ENCODE measurements at places on chromosomes 6 and 20.
A peak's percentile ranks its signal among the peaks of the same experiment; 100 is the strongest.

DNA sequence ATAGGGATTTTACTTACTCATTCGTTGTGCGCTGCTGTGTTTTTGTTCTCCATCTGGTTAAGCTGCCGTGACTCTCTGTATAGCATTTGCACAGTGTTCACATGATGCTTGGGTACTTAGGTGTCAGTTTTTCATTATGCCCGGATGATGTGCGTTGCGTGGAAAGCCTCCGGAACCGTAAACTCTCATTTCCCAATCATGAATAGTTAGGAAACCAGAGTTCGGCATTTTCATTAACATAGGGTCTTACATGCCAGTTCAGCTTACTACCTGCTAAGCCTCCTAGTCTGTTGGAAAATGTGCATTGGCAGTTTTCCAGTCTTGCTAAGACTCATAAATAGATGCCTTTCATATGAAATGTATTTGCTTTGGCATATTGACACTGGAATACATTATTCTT lies 483.4 kb upstream of the FLRT3 start:
- DNase-seq = no peak

- DNase-seq = no peak
Measured at GRCh38 chr20:59153832-59154231, 9.8 kb upstream of the ZNF831 start.

DNA sequence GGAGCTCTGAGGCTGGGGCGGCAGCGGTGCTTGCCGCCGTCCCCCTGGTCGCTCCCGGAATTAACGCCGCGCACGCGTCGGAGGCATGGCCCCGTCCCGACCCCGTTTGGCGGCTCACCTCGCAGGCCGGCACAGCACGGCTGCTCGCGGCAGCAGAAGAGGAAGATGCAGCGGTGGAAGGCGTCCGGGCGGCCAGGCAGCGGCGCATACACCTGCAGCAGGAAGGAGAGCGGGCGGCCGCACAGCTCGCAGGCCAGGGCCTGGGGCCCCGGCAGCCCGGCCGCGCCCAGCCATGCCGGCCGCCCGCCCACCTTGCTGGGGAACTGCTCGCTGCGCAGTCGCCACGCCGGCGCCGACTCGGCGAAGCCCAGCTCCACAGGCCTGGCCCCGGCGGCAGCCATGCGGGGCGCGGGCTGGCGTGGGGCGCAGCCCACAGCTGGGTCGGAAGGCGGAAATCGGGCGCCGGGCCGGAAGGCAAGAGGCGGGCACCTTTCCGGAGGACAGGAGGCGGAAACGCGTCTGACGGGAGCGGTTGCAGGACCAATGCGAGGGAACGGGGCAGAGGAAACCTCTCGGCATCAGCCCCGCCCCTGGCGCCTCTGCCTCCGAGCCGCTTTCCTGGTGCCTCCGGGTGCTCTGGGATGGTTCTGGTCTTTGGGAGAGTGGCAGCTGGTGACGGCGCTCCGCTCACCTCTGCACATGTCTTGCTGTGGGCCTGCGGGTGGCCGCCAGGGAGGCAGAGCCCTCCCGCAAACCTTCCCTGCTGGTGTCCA lies at the start of gene PDCD2:
Gene PDCD2 (minus strand): TSS at position 457 of the 773 bp plus-strand sequence. CDS start 56 bp downstream, at position 401.
- peak; percentile 74 for DNase-seq

- DNase-seq = no peak
Measured at GRCh38 chr6:113489952-113490746, 367.0 kb upstream of the MARCKS start.

GRCh38 chr20:41927655-41928054 lies 309.5 kb upstream of the CHD6 start:
- DNase-seq = no peak

GRCh38 chr6:47714802-47715201 lies 16.4 kb downstream of the ADGRF4 start:
- DNase-seq = no peak

GRCh38 chr6:154602708-154603107 lies 92.2 kb upstream of the CNKSR3 start:
- no peak for DNase-seq

DNA sequence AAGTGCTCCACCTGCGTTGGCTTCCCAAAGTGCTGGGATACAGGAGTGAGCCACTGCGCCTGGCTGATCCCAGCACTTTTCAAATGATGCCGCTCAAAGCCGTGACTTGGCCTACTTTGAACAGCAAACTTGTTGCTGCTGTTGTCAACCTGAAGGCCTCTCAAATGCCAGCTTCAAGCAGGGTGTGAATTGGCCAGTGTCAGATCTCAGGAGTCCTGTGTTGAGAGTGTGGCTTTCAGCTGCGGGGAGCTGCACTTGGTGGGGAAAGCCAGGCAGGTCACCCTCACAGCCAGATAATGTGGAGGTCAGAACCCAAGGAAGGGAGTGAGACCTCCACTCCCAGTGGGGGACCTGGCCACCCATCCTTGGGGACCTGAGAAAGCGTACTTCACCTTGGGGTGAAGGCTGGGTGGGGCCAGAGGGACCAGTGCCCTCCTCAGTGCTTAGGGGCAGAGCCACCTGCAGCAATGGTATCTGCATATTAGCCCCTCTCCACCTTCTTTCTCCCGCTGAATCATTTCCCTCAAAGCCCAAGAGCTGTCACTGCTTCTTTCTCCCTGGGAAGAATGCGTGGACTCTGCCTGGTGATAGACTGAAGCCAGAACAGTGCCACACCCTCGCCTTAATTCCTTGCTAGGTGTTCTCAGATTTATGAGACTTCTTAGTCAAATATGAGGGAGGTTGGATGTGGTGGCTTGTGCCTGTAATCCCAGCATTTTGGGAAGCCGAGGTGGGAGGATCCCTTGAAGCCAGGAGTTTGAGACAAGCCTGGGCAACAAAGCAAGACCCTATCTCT lies 19.1 kb upstream of the PANK2 start:
- no peak for DNase-seq

- no peak for DNase-seq
Measured at GRCh38 chr6:20569000-20569610, 34.8 kb downstream of the CDKAL1 start.

GRCh38 chr20:14245368-14245970 lies 91.9 kb downstream of the FLRT3 start:
- no peak for DNase-seq

DNA sequence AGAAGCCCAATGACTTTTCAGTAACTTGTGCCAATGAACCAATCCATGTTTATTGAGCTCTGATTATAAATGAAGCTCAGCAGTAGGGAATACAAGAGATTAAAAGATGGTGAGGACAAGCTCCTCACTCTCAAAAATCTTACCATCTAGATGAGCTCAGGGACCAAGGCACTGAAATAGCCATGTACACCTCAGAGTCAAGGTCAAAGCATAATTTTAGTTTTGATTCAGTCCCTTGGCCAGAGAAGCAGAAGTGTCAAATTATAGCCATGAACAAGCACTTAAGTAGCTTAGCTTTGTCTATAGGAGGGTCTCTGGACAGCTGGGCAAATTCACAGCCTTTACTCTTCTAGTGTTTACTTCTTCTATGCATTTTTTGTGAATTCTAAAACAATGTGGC lies 131.0 kb upstream of the DTNBP1 start:
- DNase-seq = no peak

GRCh38 chr6:149140137-149140909 lies 177.2 kb upstream of the TAB2 start:
- DNase-seq = no peak

Data from NCI-H510A treated with DMSO at 0.1 percent for 48 hours (cell line).